Fibroblast of lung (primary cell): ENCODE measurements at places on chromosomes 1 and 21.

DNA sequence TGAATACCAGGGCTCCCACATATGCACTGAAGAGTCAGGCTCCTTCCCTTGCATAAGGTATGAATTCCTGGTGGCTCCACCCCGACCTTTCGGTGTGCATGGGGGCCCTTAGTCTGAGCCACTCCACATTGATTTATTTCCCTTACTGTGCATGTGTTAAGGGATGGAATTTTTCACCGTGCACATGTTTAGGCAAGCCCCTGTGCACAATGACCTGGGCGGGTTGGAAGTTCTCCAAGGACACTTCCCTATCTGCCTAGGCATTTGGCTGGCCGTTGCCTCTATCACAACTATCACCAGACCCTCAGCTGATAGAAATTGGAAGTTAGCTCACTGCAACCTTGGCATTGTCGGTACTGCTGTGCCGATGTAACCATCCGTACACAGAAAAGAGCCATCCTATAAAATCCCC is 9.7 kb downstream of the S100A6 start:
- DNase-seq = no peak

GRCh38 chr1:241357366-241358340 is 648 bp upstream of the RGS7 start:
- peak; percentile 17 for DNase-seq

DNA sequence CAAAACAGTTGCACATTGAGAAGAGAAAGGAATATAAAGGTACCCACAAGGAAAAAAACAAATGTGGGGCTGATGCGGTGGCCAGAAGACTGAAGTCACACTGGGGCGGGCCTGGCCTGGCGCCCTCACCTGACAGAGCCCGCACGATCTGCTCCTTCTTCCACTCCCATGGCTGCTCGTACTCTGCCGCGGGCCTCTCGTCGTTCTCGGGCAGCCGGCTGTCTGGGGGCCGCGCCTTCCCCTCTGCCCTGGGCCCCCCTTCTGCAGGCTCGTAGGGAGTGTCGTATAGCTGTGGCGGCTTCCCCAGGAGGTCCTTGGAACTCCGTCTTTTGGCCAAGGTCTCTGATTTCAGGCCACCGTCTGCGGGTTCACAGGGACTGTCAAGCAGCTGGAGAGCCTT is 13.1 kb upstream of the TDRD10 start:
- no peak for DNase-seq

DNA sequence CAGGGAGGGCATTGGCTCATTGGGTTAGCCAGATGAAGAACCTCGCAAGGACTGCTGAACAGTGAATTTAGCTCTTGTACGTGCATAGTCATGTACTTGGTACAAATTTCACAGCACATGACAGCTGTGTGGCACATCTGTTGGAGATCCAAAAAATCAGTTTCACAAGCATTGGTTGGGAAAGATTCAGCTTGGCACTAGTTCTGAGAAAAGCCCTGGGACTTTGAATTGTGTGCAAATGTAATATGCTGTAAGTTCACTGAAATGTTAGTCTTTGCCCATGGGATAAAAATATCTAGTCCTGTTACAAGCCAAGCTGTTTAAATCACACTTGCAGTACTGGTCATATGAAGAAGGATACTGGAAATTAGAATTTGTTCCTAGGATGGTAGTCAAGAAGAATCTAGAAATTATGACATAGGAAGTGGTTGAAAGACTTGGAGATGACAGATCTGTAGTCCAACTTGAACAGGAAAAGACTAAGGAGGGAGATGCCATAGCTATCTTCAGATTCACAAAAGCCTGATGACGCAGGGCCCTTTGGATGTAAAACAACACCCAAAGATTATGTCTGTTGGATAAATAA is 19.2 kb downstream of the LAMC2 start:
- DNase-seq = peak; percentile 95

DNA sequence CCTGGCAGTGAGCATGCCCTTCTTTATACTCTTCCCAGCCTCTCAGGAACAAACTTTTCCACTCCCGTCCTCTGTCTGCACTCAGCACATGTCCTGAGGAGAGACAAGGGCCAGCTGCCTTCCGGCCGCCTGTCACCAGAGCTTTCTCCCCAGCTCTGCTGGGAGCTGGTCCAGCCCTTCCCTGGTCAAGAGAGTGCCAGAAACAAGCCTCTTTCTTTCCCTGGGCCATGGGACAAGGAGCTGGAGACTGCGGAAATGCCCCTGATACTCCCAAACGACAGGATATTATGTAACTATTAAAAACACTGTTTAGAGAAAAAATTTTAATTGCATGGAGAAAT is 10.4 kb downstream of the LAMB3 start:
- peak; percentile 25 for DNase-seq

DNA sequence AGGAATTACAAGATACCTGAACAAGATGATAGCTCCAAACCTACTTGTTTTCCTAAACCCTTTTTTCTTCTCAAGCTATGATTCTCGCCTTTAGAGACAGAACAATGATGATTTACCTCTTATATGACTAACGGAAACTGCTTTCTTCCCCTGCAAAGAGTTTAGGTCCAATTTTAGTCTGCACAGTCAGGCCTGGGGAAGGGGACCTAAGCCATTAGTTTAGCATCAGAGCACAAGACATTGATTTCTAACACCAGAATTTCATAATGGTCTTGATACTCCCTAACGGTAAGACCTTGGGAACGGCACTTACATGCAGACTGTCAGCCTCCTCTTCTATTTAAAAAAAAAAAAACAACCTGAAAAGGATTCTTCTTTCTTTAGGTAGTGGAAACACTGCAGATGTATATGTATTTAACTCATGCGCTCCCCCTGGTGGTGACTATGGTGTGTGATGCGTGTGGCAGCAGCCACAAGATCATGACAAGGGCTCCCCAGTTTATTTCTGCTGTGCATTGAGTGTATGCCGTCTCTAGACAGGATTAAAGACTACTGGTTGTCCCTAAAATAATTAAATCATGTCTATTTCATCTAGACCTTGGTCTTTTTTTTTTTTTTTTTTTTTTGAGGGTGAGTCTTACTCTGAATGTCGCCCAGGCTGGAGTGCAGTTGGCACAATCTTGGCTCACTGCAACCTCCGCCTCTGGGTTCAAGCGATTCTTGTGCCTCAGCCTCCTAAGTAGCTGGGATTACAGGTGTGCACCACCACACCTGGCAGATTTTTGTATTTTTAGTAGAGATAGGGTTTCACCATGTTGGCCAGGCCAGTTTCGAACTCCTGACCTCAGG is 37.3 kb upstream of the TMEM222 start:
- DNase-seq = peak; percentile 53
